Fibroblast of lung (primary cell): ENCODE measurements at places on chromosomes 3 and 15.
A peak's percentile ranks its signal among the peaks of the same experiment; 100 is the strongest.

GRCh38 chr3:42780892-42781700 lies 8.0 kb upstream of the CCDC13 start:
- peak; percentile 92 for DNase-seq

- peak; percentile 33 for DNase-seq
Measured at GRCh38 chr15:74316141-74316540, 51.3 kb downstream of the CYP11A1 start.

DNA sequence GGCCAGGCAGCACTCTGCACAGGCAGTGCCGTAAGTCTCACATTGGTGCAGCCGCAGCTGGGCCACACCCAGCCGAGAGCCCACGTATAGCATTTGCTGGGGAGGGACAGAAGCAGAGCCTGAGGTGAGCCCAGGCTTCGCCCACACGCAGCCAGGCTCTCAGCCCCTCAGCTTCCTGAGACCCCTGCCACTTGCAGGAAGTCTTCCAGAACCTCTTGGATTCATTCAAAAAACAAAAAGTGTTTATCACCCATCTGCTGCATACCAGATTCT lies 6.9 kb downstream of the SEMA3G start:
- DNase-seq = no peak

GRCh38 chr3:146374146-146374545 lies 95.2 kb downstream of the PLSCR2 start:
- peak; percentile 87 for DNase-seq

GRCh38 chr15:71883447-71883846 lies 73.1 kb downstream of the NR2E3 start:
- no peak for DNase-seq

- peak; percentile 17 for DNase-seq
Measured at GRCh38 chr3:9808345-9809037, 1.6 kb upstream of the TTLL3 start.

DNA sequence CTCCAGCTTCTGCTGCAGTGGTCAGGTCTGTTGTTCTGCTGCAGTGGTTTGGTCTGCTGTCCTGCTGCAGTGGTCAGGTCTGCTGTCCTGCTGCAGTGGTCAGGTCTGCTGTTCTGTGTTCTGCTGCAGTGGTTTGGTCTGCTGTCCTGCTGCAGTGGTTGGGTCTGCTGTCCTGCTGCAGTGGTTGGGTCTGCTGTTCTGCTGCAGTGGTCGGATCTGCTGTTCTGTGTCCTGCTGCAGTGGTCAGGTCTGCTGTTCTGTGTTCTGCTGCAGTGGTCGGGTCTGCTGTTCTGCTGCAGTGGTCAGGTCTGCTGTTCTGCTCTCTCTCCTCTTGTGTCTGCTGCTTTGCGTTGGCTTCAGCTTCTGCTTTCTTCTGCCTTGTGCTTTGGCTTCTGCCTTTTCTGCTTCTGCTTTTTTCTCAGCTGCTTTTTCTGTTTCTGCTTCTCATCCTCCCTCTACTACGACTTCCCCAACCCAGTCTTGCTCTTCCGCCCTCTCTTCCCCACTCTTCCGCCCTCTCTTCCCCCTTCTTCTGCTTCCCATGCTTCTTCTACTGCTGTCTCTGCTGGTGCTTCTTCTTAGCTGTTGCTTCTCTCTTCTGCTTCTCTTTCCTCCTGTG lies 50.7 kb downstream of the FAM43A start:
- DNase-seq = no peak

- no peak for DNase-seq
Measured at GRCh38 chr3:29185706-29186105, 95.2 kb upstream of the RBMS3 start.

DNA sequence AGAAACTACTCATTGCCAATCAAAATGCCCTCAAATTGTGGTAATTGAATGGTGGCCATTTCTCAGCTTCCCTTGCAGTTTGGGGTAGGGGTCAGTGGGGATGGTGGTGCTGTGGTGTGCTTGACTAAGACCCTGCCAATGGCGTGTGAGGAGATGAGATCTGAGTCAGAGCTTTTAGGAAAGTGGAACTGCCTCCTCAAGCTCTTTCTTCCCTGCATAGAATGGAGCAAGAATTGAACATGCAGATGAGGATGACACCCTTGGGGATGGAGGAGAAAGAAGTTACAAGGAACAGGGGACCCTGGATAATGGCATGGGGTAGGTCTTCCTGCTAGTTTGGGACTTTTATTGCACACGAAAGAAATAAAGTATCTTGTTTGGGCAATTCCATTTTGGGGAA lies 188.0 kb downstream of the PEX5L start:
- no peak for DNase-seq

- no peak for DNase-seq
Measured at GRCh38 chr15:80638553-80639167, 56.5 kb upstream of the ABHD17C start.
